ENCODE measurements at places on chromosomes 12 and 14.
A peak's percentile ranks its signal among the peaks of the same experiment; 100 is the strongest.

GRCh38 chr12:124434951-124435805, 132.2 kb downstream of the NCOR2 start:
- no peak for DNase-seq

- DNase-seq, result no peak
These were observed 270.5 kb downstream of the TTC6 start for GRCh38 chr14:37865719-37866549.

GRCh38 chr12:43325786-43326185, 226.2 kb downstream of the ADAMTS20 start:
- DNase-seq, result no peak

- DNase-seq, result peak; percentile 99
These were observed 24.0 kb downstream of the SSH1 start for GRCh38 chr12:108833355-108833733.

- no peak for DNase-seq
These were observed 7.8 kb upstream of the EGLN3 start for GRCh38 chr14:33958605-33959226.

DNA sequence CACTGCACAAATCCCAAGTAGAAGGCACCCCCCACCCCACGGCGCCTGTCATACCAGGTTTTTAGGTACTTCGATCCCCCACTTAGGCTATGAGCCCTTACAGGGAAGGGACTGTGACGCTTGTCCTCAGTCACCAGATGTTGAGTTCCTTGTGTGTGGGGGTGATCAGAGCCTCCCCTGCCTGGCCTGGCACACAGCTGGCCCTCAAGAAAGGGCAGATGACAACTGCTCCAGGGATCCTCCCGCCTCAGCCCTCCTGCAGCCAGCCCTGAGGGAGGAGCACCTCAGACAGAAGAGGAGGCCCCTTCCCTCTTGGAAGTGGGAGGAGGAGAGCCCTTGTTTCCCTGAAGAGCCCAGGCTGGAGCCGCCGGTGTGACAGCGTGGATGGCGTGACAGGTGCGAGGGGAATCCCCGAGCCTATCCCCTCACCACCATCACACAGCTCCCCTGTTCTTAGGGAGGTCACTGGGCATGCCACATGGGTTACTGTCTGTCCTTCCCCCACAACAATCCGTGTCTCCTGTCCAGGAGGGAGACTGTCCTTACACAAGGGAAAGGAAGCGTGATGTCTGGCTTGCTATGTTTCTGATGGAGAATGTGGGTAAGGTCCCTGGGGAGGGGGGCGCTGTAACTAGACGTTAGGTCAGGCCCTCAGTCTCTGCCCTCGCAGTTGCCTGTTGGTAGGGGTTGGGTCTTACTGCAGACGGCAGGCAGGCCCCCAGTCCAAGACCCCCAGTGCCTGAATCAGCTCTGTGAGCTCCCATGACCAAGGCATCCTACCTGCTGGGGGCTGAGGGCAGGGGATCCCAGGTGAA, 31.4 kb downstream of the P2RX4 start:
- DNase-seq, result no peak

DNA sequence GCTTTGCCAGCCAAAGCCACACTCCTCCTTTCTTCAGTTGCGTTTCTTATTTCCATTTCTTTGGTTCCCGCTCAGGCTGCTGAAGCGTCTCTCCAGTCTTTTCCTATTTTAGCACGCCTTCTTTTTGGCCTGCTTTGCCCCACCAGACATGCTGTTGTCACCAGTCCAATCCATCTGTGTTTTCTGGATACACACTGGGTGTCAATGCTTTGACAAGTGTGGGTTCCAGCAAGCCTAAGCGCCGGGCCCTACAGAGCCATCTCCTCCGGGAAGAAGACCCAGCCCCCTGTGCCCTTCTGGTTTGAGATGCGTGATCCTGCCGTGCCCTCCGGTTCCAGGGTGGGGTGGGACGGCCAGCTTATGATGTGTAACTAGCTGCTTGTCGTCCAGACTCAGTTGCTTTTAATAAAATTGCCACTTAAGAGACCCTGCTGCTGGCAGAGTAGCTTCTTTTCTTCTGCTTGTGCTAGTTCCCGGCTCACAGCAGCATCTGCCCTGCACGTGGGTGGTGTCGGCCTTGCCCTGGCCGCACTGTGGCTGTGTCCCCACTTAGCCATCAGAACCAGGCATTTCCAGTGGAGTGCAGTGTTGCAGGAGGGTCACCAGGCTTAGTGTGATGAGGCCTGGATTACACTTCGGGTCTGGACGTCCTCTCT, 29.7 kb downstream of the EML1 start:
- DNase-seq, result no peak

DNA sequence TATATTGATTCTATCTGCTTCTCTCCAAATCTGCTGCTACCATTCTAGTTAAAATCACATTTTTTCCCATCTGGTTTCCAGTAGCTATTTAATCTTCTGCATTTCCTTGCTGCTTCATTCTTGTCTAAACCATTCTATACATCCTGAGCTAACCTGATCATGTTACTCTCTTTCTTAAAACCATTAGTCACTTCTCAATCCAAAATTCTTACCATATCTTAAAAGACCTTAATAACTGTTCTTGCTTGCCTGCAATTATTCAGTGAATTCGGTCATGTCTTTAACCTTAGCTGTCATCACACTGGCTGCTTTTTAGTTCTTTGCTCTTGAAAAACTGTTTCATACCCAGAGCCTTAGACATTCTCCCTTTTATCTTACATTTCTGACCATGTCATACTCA, 56.4 kb upstream of the PZP start:
- DNase-seq, result no peak

- no peak for DNase-seq
These were observed 3.2 kb downstream of the CRIP2 start for GRCh38 chr14:105477660-105478397.

GRCh38 chr12:90216020-90216552, 507.4 kb upstream of the ATP2B1 start:
- no peak for DNase-seq

DNA sequence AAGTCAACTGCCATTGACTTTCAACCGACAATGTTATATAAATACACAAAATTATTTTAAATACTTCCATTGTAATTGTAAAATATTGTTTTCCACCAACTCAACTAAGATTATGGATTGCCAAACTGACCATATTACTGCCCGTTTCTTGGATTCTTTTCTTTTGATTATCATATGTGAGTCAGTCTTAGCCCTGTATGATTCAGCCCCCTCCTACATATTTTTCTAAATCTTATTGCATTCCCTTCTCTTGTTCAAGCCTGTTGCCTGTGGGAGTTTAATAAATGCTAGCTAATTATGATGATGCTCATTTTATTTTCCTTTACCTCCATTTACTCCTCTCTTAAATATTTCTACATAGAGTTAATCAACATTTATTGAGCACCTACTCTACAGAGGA, 6.8 kb downstream of the RASSF9 start:
- DNase-seq, result no peak

GRCh38 chr14:35400648-35401421, 3.7 kb downstream of the NFKBIA start:
- no peak for DNase-seq

DNA sequence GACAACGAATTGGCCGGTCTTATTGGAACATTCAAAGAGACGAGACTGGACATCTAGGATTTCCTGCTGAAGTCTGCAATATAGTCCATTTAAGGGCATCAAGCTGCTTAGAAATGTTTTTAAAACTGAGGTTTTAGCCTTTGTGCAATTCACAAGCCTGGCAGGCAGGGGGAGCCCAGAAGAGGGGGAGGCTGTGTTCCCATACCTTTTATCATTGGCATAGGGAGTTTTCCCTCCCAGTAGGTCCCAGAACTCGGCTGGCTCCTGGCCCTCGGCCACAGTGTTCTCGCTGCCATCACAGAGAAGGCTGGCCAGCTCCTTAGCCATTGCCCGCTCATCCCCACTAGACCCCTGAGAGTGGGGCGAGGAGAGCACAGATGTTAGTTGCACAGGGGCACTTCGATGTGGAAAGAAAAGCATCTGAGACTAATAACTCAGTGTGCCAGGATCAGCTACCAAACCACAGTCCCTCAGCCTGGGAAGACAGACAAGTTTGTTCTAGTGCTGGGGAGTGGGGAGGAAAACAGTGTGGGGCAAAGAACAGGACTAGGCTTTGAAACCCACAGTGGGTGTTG, 15.1 kb downstream of the AVIL start:
- DNase-seq, result peak; percentile 66
